ENCODE measurements at places on chromosomes 5 and 9.

DNA sequence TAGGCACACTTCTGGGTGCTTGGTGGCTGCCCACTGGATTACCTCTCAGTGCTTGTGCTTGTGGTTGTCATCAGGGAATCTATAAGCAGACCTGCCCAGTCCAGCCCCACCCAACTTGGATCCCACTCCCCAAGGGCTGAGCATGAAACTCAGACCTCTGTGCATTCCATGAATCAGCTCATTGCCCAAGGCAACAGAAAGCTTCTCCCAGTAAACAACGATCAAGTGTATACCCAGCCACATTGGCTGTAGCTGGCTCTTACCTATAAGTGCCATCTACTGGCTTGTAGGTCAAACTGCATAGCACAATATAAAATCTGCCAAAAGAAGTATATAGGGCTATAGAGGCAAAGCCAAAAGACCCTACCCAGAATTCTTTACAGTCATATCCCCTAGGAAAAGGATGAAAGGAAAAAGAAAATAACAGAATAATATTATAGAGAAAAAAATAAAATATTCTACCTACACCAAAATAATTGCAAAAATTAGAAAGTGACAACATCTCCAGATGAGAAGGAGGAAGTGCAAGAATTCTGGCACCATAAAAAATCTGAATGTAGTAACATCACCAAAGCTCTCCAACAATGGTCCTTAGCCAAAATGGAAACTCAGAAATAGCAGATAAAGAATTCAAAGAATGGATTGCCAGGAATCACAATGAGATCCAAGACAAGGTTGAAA lies 321.0 kb upstream of the TRPC7 start:
- no peak for DNase-seq

DNA sequence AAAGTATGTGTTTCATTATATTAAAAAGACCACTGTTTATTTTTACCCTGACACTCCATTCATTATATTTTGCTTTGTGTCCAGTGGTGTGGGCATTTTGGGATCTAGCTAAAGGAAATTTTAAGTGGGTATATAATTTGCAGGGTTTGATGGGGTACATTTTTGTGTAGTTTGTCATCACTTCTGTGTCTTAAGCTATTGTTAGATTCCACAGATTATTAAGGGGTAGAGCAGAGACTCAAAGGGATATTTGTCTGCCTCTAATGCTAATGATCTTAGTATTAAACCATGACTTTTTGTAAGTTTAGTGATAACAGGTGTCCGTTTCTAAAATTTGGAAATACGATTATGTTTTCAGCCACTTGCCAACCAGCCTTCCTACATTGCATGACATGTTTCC lies 731.6 kb downstream of the BRINP1 start:
- DNase-seq = no peak

- DNase-seq = no peak
Measured at GRCh38 chr5:52996979-52997378, 7.8 kb downstream of the ITGA2 start.

DNA sequence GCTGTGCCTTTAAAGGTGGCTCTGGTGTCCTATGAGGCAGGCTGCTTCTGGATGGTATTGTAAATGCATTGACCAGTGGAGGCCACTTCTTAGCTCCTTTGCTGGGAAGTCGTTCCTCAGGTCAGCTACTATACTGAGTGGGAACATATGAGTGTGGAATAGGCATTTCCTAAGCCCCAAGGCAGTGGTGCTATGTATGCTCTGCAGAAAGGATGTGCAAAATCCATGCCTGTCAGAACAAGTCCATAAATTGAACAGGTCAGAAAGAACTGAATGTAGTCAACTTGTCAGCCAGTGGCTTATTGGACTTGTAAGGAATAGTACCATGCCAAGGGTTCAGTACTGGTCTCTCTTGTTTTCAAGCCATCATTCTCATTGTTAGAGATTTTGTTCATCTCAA lies 216.4 kb downstream of the CDH10 start:
- DNase-seq = no peak

DNA sequence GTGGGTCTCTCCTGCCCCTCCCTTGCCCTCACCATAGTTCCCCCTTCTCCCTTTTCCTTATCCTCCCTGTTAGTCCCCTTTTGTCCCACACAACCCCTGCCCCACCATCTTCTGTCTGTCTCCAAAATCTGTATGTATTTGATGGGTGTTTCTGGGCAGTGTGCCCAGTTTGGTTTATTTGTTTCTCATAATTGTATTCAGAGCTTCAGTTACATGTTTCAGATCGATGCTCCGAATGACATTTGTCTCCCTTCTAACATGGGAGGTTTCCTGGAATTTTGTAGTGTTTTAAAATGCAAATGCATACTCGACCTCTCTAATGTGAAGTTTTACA lies 22.2 kb downstream of the FBXL7 start:
- no peak for DNase-seq

DNA sequence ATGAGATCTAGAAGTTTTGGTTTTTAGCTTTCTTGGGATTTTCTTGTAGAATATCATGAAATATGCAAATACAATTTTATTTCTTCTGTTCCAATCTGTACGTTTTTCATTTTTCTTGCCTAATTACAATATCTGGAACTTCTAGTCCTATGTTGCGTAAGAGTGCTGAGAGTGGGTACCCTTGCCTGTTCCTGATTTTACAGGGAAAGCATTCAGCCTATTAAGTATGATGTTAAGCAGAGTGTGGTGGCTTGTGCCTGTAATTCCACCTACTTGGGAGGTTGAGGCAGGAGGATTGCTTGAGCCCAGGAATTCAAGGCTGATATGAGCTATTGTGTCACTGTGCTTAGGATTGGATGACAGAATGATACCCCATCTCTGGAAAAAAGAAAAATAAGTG lies 210.2 kb upstream of the ITGA1 start:
- no peak for DNase-seq

- no peak for DNase-seq
Measured at GRCh38 chr5:150329881-150330876, 27.3 kb upstream of the TCOF1 start.

GRCh38 chr5:164359260-164360255 lies 854.1 kb downstream of the MAT2B start:
- DNase-seq = no peak

DNA sequence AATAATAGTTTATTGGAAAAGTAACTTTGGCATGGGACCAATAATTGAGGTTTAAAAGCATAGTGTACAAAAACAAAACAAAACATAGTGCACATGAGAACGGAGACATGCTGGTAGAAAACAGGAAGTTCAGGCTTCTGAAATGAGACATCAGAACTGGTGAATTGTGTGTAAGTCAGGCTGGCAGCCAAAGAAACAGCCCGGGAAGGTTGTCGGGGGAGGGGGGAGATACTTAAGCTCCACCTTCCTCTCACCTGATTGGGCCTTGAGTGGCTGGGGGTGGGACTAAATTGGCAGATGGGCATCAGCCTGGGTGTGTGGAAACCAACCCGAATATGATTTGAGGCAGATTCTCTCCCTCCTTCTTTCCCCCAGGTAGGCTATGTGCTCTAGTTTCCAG lies 256.3 kb downstream of the SMARCA2 start:
- DNase-seq = no peak

GRCh38 chr9:113215132-113215531 lies 5.9 kb downstream of the FKBP15 start:
- DNase-seq = no peak

- DNase-seq = no peak
Measured at GRCh38 chr9:70340572-70340971, 73.9 kb downstream of the KLF9 start.

- no peak for DNase-seq
Measured at GRCh38 chr5:45098483-45098882, 289.7 kb downstream of the MRPS30 start.

DNA sequence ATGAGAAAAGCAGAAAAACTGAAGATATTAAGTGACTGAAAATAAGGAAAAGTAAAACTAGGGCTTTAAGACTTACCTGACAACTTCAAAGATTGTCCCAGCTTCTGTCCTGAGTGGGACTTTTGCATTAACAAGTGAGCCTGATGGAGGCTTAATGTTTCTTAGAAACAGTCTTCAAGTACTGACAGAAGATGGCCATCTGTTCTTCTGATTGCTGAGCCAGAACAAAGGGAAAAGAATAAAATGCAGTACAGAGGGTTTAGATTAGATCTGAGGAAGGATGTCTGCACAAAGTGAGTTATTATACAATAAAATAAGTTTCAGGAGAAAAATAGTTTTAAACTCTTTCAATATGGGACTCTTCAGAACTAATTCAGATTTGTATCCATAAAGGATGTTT lies 500.7 kb downstream of the CETN3 start:
- no peak for DNase-seq

DNA sequence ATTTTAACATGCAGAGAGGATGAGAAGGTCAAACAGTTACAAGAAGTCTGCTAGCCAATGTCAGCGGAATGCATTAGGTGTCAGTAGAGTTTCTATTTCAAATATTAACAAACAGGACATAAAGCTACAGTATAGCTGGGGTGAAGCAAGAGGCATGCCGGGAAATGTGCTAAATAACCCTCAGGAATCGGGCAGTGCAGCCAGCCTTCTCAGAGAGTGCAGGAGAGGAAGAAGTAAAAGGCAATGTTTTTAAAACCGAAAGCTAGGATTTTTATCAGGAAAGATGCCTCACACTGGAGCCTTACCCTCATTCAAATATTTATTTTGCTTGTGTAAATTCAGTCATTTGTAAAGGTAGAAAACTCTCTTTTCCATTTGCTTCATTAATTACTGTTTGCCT lies 59.1 kb upstream of the SH3GL2 start:
- no peak for DNase-seq

- no peak for DNase-seq
Measured at GRCh38 chr9:102650896-102651295, 344.2 kb upstream of the CYLC2 start.

GRCh38 chr9:96014078-96014477 lies 138.6 kb downstream of the ERCC6L2 start:
- DNase-seq = no peak

DNA sequence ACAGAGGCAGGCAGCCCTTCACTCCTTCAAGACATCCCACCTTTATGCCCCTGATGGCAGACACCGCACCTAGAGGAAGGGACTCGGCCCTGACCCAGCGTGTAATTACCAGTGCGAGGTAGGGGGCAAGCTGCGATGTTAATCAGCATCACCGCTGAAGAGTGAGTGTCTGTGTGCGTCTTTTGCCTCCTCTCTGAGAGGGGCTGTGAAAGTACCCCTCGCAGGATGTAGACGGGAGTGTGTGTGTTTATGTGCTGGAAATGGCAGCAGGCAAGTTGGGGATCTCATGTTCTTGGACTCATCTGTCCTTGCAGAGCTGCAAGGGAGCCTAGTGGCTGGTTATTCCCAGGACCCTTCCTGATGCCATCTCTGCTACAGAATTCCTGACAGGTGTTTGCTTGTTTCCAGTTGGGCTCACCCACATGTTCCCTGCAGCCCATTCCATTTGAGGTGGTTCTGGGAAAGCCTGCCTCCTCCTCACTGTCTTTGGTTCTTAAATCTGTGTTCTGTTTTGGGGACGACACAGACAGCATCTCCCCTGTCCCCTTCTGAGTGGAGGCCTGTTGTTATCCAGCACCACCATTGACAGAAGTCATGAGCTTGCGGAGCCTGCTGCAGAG lies 70.5 kb downstream of the ZNF618 start:
- DNase-seq = no peak

GRCh38 chr9:87245271-87245670 lies 252.4 kb upstream of the DAPK1 start:
- no peak for DNase-seq

DNA sequence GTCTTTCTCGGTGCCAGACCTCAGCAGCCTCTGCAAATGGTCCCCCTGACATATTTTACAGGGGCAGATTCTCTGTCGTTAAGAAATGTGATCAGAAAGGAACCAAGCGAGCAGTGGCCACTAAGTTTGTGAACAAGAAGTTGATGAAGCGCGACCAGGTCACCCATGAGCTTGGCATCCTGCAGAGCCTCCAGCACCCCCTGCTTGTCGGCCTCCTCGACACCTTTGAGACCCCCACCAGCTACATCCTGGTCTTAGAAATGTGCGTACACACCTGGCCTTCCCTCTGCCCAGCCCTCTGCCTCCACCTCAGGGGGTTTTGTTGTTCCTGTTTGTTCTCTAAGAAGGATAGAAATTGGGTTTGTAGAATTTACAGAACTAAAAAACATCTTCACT lies 77.3 kb upstream of the OTULINL start:
- no peak for DNase-seq

- DNase-seq = no peak
Measured at GRCh38 chr9:36268007-36268427, 9.8 kb upstream of the GNE start.

DNA sequence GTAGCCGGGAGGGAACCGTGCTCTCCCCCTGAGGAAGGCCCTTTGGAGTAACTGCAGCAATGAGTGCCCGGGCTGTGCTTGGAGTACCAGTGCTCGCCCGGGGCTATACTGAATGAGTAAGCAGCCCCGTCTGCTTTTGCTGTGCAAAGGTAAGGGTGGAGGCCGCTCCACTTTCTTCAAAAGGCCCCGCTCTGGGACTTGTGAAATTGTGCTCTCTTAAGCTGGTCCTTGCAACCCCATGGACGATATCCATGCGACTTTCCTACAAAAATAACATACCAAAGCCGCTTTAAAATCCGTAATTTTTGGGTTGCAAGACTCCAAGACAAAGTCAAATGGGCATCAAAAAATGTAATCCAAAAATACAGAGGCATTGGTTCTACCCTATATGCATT lies 578 bp upstream of the TNFAIP8 start:
- no peak for DNase-seq

DNA sequence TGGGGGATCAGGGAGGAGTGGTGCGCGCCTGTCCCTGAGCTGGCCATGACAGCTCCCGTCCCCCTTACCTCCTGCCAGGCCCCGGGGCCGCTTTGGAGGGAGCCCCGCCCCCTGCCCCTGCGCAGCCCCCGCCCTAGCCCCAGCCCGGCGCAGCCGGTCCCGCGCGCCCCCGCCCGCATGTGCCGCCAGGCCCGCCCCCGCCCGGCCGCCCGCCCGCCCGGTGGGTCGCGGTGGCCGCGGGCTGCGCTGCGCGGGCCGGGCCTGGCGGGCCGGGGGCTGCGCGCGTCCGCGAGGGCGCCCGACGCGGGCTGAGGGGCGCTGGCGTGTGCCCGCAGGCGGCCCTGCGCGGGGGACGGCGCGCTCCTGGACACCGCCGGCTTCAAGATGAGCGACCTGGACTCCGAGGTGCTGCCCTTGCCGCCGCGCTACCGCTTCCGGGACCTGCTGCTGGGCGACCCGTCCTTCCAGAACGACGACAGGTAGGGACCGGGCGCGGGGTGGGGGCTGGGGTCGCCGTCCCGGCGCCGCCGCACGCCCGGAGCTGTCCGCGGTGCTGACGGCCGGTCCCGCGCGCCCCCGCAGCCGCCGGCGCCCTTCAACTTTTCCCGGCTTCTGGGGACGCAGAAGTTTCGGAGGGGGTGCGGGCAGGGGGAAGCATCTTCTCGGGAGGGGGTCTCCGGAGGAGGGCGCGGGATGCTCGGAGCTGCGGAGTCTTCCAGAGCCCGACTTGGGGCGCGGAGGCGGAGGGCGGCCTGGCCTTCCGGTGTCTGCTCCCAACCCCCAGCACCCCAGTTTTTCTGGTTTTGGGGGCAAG lies 12.5 kb downstream of the KCNT1 start:
- DNase-seq = no peak

GRCh38 chr5:59317023-59317773 lies 576.3 kb downstream of the PDE4D start:
- no peak for DNase-seq

- no peak for DNase-seq
Measured at GRCh38 chr5:34876275-34876674, 37.3 kb downstream of the TTC23L start.

- DNase-seq = no peak
Measured at GRCh38 chr5:14440223-14440581, 141.4 kb upstream of the OTULINL start.
